PC-3 (cell line): ENCODE measurements at places on chromosomes 4 and X. TPM values are rescaled to one million over a fixed set of nuclear protein-coding genes. Genes with fewer than 3 reads are reported as not detected.

ADH1A gene
- total RNA-seq = not detected in 2 replicates

DNA sequence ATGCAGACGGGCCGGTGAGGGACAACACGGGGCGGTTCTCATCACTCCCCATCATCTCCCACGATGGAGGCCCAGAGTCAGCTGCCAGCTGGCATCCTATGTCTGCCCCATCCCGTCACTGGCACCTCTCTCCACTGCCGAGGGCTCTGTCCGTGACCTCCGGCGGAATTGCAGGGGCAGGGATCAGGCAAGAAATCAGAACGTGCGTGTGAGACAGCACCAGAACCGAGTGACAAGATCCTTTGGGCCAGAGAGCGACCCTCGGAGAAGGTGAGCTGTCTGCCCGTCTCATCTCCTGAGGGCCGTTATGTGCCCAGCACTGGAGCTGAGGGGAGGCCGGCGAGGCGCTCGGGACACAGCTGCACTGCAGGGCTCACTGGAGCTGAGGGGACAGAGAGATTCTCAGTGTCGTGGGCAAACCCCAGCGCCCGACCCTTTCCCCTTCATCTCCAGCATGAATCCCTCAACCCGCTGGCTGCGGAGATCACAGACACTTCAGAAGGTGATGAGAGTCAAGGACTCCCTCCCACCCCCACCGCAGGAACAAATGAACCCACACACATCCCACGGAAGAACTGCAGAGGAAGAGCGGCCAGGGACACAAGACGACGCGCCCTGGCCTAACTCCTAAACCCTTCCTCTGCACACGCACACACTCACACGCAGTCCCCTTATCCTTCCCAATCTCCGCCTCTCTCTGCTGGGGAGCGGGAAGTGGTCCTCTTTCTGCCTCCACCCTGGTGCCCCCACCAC is 128.7 kb downstream of the AFAP1 start:
- no peak for DNase-seq

- DNase-seq = no peak
Measured at GRCh38 chr4:10078481-10079233, 37.9 kb downstream of the WDR1 start.

ESX1 gene
- total RNA-seq = not detected in 2 replicates

DNA sequence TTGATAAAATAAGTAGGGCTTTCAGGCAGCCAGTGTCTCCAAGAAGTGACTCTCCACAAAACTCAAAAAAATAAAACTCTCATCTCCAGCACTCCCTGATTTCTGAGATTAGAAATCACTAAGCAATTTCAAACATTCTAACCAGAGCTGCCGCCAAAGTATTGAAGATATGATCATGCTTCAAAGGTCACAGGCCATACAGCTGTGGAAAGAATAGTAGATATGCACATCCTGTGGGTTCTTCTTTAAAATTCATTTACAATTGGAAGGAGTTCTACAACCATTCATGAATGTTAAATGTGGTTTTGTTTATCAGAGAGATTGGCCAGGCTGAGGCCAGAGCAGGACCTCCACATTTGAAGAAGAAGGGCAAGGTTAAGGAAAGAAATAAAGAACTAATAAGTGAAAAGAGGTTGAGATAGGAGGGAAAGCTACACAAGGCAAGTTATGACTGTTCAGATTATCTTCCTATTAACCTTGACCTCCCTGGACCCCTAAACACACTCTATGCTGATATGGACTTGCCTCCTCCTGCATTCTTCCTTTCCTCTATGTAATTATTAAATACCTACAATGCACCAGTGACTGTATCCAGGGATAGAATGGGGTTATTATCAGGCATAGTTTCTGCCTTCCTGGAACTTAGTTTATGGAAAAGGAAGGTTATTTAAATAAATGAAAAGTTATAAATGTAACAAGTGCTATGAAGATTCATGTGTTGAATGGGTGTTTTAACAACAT is 56.4 kb downstream of the USP38 start:
- DNase-seq = no peak

- DNase-seq = no peak
Measured at GRCh38 chr4:137623013-137623412, 90.7 kb upstream of the PCDH18 start.

CD38 gene
- total RNA-seq = not detected in 2 replicates

- DNase-seq = no peak
Measured at GRCh38 chr4:139559687-139560086, 3.7 kb upstream of the SETD7 start.

DNA sequence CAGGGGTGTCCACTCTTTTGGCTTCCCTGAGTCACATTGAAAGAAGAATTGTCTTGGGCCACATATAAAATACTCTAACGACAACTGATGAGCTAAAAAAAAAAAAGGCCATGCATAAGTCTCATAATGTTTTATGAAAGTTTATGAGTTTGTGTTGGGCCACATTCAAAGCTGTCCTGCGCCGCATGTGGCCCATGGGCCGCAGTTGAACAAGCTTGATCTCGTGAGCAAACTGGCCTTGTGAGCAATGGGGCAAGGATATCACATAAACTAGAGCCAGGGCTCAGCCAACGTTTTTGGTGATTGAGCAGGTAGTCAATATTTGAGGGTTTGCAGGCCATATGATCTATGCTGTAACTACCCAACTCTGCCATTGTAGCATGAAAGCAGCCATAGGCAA is 44.6 kb upstream of the PHKA2 start:
- DNase-seq = no peak

DNA sequence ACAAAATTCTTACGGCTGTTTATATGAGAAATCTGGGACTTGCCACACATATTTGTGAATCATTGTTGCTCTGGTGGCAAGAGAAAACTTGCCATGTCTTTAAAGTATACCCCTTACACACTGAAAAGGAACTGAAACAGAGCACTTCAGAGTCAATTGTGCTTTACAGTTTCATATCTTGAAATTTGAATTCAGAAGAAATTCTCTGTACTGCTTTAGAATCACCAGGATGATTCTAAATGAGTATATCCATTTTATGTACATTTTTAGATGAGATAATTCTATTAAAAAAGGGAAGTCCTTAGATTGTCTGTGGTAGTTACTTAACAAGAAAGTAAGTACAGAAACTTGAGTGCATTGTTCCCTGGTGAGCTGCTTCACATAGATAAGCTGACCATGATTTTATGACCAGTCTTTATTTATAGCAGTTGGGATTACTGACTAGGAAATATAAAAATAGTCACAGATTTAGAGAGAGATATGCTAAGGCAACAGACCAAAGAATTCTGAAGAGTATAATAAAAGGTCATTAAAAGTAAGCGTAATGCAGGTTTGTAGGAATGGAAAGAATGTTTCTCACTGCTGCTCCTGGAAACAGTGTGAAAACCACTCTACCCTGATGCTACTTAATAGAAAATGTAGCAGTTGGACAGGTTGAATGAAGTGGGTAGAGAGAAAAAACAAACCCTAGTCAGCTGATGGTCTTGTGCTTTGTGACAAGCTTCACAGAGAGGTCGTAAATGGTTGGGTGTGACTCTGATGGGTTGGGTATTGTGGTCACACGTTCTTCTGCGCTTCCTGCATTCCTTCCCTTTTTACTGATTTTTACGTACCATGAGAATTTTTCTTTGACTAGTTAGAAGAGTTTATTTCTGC is 41.0 kb downstream of the FNIP2 start:
- DNase-seq = peak; percentile 77

ZNF185 gene
- 68.9 and 77.0 TPM in 2 replicates for total RNA-seq

PCYT1B gene
- not detected in 2 replicates for total RNA-seq

- no peak for DNase-seq
Measured at GRCh38 chrX:20181598-20182329, 40.1 kb upstream of the EIF1AX start.

DNA sequence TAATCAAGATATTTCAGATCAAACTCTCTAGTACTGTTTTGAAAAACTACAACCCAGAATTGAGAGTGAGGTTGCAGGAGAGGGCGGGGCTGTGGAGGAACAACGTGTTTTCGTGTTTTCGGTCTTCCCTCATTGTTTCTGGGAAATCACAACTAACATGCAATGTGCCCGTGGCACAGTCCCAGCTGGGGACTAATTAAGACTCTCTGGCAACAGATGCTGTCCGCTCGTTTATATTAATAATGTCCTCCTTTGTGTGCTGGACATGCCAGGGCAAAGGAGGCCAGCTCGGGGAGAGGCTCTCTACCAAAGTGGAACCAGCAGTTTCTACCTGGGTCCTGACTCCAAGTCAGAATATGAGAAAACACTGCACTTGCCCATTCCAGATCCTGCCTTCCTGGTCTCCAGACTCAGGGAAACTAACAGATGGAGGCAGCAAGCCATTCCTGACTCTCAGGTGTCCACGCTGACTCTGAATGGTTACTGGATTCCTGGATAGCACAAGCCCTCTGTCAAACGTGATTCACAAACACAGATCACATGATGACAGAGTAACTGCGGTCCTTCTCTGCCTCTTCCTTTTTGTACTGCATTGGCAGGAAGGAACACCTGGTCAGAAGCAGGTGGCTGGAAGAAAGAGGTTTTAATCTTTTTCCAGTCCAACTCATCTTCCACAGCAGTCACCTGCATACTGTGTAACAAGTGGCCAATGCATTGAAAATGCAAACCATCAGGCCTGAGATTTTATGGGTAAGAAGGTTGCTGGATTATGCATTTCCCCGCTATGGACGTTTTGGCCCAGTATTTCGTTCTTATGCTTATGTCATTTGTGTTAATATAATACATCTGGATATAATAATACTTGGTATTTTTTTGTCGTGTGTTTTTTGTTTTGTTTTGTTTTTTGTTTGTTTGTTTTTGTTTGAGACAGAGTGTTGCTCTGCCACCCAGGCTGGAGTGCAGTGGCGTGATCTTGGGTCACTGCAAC is 65.0 kb downstream of the COQ2 start:
- DNase-seq = no peak

DNA sequence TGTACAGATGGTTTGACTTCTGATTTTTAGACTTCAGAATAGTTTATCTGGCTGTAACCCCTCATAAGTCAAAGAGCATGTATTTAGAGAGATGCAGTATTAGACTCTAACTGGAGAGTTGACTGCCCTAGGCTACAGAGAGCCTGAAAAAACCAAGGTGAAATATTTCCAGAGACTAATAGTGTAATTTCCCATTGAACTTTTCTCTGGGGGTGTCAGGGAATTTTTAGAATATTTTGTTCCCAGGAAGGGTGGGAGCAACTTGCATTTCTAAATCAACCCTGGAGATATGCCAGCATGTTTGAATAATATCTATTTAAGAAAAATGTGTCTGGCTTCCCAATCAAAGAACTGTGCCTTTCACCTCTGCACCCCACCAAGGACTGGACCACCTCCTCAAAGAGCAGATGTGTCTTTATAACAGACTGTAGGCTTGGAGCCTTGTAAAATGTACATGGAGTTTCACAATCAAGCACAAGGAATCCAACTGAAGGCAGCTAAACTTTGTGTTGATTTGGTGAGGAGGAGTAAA is 2.0 kb downstream of the ANXA3 start:
- DNase-seq = no peak

DNA sequence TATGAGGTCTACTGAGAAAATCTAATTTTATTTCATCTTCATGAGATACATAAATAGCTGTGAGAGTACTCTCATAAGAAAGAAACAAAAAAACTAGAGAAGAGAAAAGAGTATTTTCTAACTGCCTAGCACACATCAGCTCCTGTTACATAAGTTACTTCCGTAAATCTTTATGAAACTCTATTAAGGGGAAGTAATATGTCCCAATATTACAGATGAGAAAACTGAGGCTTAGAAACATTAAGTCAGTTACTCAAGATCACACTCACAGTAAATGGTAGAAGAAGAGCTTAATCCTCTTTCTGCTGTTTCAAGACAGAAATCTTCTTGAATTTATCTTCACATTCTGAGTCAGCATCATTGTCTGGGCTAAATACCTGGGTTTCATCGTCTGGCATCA is 164.1 kb downstream of the DTHD1 start:
- DNase-seq = no peak

- no peak for DNase-seq
Measured at GRCh38 chr4:73544620-73545019, 63.1 kb downstream of the AFM start.

DNA sequence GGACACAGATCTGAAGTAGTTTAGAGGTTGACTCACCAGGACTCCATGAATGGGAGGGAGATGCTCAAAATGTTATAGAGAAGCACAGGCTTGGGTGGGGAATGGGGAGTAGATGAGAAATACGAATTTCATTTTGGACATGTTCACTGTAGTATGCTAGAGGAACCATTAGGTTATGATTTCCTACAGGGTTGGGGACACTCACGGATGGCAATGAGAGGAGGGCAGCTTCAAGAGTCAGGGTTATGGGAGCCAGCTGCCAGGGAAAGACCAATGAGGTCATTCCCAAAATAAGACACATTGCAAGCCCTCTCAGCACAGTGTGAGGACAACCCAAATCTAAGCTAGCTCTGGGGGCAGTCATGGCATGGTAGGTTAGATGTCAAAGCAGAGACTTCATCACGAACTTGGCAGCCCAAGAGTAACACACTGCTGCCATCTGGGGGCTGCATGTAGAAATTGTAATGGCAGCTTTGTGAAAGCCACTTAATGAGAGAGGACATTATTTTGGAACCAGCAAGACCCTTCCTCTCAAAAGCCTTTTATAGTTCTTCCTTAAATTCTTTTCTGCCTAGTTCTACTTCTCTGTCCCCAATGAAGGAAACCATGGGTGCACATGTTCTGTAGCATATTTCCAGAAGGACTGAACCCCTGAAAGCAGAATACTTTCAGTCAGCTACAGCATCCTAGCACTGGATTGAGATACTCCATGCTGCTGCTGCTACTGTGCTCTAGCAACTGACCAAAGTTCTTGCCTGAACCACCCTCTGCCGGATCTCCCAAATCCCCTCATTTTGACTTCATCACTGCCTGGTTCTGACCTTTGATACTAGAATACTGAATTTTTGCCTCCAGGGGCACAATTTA is 16.2 kb upstream of the ZCCHC12 start:
- peak; percentile 68 for DNase-seq

DNA sequence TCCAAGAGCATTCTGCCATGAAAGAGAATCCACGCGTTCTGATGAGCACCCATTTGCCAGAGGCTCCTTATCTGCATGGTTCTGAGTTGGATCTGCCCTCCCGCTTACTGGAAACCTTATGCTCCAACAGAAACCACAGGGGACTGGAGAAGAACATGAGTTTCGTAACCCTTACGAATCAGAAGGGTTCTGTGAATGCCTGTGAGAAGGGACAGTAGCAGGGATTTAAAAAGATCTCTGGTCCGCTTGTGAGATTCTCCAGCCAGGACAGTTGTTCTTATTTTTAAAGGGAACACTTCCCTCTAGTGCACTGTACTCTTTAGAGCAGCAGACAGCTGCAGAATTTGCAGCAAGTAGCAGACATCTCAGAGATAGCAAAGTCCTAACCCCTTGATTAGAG is 22.5 kb upstream of the CENPU start:
- DNase-seq = no peak

DNA sequence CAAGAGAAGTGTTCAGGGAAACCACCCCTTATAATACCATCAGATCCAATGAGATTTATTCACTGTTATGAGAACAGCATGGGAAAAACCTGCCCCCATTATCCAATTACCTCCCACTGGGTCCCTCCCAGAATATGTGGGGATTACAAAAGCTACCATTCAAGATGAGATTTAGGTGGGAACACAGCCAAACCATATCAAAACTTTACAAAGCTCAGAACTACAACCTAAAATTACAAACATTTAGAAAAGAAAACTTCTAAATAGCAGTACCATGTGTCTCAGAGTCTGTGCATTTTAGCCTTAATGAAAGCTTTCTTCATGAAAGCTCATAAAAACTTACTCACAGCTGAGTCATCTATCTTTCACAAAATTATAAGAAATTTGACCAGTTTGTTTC is 1442.8 kb upstream of the PCDH7 start:
- DNase-seq = peak; percentile 75

BBS12 gene
- 0.69 and 1.7 TPM in 2 replicates for total RNA-seq

NAT8L gene
- total RNA-seq = 1.6 and 2.0 TPM in 2 replicates

- no peak for DNase-seq
Measured at GRCh38 chr4:47120783-47121182, 89.4 kb downstream of the GABRB1 start.

PDGFRA gene
- 1.1 and 1.9 TPM in 2 replicates for total RNA-seq

- peak; percentile 52 for DNase-seq
Measured at GRCh38 chr4:2284934-2285612, 23.2 kb upstream of the MXD4 start.
